ENCODE measurements at places on chromosomes 1 and 21.

- peak; percentile 77 for DNase-seq
Measured at GRCh38 chr1:173717238-173717637, 2.5 kb downstream of the KLHL20 start.

GRCh38 chr1:31961536-31961935 lies 23.4 kb upstream of the PTP4A2 start:
- no peak for DNase-seq

- no peak for DNase-seq
Measured at GRCh38 chr1:71987181-71987580, 295.2 kb downstream of the NEGR1 start.

DNA sequence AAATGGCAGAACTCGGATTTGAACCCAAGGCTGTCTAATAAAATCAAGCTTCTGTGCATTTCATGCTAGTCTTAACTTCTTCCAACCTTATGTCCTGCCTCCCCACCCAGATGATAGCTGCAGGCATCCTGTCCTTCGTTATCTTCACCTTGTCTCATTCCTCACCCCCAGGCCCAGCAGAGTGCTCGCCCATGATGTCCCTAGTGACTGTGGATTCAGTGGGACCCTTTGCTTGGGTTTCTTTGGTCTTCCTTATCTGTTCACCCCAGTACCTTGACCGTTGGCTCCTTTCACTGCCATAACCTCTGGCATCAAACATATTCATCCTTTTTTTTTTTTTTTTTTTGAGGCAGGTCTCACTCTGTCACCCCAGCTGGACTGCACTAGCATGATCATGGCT lies 5.6 kb upstream of the BSDC1 start:
- no peak for DNase-seq

GRCh38 chr1:167200749-167201148 lies 19.9 kb upstream of the POU2F1 start:
- DNase-seq = no peak

DNA sequence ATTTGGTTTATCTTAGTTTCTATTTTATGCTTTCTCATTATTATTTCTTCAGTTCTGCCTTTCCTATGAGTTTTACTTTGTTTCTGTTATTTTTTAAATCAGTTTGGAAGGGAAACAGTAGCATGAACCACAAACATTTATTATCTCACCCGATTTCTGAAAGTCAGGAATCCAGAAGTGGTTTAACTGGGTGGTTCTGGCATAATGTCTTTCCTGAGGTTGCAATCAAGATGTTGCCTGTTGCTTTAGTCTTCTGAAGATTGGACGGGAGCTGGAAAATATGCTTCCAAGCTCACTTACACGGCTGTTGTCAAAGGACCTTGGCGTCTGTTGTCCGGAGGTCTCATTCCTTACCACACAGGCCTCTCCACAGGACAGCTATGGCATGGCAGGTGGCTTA lies 50.4 kb downstream of the SNRPE start:
- DNase-seq = no peak

- no peak for DNase-seq
Measured at GRCh38 chr1:983798-984475, 2.0 kb upstream of the PERM1 start.

DNA sequence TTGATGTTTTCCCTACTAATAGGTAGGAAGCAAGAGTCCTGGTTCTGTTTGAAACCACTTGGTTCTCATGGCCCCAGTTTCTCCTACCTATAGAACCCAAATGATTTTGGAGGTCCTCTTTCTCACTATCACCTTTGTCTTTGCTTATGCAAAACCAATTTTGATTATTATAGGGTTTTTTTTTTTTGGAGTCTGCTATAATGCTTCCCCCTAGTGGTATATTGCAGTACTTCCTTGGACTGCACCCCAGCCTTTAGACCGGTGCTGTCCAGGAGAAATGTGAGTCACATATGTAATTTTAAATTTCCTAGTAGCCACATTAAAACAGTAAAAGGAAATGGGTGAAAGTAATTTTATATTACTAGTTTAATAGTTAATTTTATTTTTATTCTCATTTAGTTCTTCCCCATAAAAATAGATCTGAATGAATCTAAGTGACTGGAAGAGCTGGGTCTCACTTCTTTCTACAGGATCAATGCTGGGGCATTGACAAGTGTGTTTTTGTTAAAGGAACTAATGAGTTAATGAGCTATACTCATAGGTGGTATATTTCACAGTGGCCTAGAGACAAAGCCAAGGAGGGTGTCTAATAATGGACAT lies 10.6 kb downstream of the FCMR start:
- peak; percentile 60 for DNase-seq

DNA sequence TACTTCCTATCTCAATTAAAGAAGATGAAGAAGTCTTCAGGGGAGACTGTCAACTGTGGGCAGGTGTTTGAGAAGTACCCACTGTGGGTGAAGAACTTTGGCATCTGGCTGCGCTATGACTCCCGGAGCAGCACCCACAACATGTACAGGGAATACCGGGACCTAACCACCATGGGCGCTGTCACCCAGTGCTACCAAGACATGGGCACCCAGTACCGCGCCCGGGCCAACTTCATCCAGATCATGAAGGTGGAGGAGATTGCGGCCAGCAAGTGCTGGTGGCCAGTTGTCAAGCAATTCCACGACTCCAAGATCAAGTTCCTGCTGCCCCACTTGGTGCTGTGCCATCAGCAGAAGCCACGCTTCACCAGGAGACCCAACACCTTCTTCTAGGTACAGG lies 15.5 kb upstream of the RNF19B start:
- no peak for DNase-seq

GRCh38 chr1:227065311-227065710 lies 125.2 kb downstream of the COQ8A start:
- no peak for DNase-seq

GRCh38 chr1:6861075-6861724 lies 75.9 kb downstream of the CAMTA1 start:
- DNase-seq = no peak

GRCh38 chr1:150612014-150612345 lies 17.4 kb downstream of the ENSA start:
- no peak for DNase-seq

DNA sequence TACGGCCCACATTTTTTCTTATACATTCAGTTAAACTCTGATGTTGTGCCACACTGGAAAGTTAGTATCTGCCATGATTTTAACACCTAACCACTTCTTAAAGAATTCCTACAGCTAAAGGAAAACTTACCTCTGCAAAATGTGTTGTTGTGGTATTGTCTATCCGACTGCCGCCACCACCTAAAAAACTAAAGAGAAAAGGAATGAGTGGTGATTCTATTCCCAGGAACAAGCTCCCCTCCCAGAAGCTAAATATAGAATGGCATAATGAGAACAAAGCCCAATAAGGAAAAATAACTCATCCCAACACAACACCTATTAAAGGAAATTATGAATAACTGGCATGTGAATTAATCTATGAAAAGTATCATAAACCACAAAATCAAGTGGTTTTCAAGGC lies 39.5 kb downstream of the RNF115 start:
- no peak for DNase-seq

- DNase-seq = no peak
Measured at GRCh38 chr1:107786203-107786845, 178.7 kb downstream of the VAV3 start.

- peak; percentile 90 for DNase-seq
Measured at GRCh38 chr1:207298636-207299398, 22.7 kb upstream of the CD55 start.

DNA sequence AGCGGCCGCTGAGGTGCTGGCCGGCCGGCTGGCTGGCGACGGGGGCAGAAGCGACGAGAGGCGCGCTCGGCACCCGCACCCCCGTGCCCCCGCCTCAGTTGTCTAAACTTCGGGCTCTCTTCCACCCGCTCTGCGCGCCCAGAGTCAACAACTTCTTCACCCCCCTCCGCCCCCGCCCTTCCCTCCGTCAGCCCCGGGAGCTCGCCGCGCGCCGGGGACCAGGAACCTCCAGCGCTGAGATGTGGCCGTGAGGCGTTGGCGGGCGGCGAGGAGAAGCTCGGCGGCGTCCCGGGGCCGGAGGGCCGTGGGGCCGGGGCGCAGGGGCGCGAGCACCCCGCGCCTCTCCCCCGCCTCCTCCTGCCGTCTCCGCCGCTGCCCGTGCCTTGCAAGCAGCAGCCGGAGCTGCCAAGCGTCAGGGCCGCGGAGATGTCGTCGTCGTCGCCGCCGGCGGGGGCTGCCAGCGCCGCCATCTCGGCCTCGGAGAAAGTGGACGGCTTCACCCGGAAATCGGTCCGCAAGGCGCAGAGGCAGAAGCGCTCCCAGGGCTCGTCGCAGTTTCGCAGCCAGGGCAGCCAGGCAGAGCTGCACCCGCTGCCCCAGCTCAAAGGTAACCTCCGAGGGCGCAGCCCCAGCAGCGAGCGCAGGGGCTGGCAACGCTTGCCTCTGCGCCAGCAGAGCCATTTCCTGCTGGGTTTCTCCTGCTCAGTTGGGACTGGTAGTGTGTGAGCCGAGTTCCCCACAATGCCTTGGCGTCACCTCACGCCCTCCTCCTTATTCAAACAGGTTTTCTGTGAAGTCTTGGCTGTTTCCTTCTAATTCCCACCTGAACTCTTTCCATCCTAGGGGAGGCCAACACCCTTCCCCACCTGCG lies 710 bp downstream of the PPP2R5A start:
- no peak for DNase-seq

GRCh38 chr1:94011709-94012595 lies 102.7 kb upstream of the GCLM start:
- no peak for DNase-seq

DNA sequence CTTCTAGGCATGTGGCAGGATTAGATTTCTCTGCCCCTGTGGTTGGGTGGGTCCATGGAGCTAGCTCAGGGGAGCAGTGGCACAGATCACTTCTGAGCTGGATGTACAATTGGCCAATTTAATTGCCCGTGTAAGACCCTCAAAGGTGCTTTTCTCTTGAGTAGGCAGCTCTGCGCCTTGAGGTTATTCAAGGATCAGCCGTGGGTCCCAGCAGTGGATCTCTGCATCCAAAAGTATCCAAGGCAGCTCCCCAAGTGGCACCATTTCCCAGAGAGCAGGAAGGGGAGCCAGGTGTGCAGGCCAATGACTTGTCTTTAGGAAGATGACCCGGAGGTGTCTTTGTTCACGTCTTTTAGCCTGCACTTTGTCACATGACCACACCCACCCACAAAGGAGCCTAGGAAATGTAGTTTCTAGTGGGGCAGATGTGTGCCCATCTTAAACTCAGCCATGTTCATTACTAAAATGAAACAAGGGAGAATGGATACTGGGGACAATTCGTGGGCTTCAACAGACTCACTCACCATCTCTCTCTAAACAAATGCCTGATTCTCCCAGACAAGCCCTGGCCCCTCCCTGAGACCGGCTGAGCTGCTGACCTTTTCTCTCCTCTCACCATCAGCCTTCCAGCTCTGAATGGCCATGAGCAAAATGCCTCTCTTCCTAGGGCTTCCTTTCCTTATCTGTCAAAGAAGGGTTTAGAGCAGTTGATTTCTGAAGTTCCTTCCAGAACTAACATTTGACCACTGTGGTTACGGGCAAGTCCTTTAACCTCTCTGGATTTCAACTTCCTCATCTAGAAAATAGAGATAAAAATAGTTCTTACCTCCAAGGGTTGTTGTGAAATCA lies 41.4 kb upstream of the TENT5C start:
- no peak for DNase-seq

DNA sequence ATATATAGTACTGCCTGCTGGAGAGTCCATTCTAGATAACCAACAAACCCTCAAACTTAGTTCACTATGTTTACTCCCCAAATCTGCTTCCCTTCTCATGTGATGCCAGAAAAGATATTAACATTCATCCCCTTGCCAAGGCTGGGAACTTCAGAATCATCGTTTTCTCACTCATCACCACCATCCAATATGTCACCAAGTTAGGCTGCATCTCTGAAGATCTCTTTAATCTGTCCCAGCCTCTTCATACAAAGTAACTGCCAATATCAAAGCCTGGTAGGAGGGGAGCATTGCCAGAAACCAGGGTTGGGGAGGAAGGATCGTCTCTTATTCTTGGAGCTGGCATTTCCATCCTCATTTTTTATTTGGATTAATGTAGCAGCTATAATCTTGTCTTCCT lies 71.6 kb downstream of the XCL2 start:
- DNase-seq = no peak

DNA sequence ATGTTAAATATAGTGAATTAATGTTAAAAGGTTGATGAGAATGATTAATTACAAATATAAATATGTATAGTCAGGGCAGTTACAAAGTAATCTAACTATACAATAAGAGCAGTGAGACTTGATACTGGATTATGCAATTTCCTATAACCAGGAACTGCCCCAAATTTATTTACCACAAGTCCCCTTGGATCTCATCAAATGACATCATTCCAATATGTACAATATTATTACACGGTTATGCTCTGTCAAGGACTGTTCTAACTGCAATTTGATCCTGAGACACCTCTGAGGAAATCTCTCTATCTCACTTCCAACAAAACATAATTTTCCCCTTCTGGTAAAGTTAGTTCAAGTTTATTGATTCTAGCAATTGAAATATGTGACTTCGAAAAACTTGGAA lies 917.6 kb downstream of the NCAM2 start:
- DNase-seq = no peak

GRCh38 chr1:44909901-44910544 lies 67.0 kb upstream of the PTCH2 start:
- DNase-seq = no peak

DNA sequence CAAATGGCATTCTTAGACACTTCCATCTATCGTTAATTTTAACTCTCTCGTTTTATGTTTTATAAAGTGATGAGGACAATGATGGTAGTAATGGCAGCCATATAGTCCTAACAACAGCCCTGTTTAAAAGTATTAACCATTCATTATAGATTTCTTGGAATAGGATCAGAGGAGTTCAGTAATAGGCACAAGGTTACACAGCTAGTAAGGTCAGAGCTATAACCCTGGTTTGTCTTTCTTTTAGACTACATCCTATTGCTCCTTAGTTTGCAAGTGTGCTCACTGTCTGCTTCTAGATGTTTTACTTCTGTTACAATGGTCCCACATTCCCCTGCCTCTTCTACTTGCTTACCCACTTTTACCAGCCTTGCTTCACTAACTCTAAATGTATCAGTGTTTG lies 50.9 kb downstream of the TLCD4 start:
- peak; percentile 7 for DNase-seq

- no peak for DNase-seq
Measured at GRCh38 chr1:53293123-53293522, 34.7 kb downstream of the LRP8 start.

- no peak for DNase-seq
Measured at GRCh38 chr21:35357041-35357780, 308.1 kb upstream of the RUNX1 start.

GRCh38 chr1:5847013-5847659 lies 145.1 kb downstream of the NPHP4 start:
- peak; percentile 3 for DNase-seq

- DNase-seq = no peak
Measured at GRCh38 chr1:96073100-96073499, 648.5 kb upstream of the PTBP2 start.

Data from renal cortical epithelial cell (primary cell).